Lower leg skin (tissue), 4 donors: ENCODE measurements at places on chromosomes 1 and 21. TPM values are rescaled to one million over a fixed set of nuclear protein-coding genes. Genes with fewer than 3 reads are reported as not detected.

The OR6P1 gene
- total RNA-seq = not detected

The RAB25 gene
- 211 TPM for total RNA-seq

The GJA8 gene
- total RNA-seq = not detected

The ENAH gene
- 32.5 TPM for total RNA-seq

The LRRC39 gene
- total RNA-seq = not detected

The LEFTY1 gene
- 1.2 TPM for total RNA-seq

The CAMTA1 gene
- total RNA-seq = 24.4 TPM

The S100A9 gene
- 53.2 TPM for total RNA-seq

The PODN gene
- total RNA-seq = 11.3 TPM

The AXDND1 gene
- not detected for total RNA-seq

The LMX1A gene
- not detected for total RNA-seq
